GM06990 (cell line): ENCODE measurements at places on chromosomes 3 and 15.

DNA sequence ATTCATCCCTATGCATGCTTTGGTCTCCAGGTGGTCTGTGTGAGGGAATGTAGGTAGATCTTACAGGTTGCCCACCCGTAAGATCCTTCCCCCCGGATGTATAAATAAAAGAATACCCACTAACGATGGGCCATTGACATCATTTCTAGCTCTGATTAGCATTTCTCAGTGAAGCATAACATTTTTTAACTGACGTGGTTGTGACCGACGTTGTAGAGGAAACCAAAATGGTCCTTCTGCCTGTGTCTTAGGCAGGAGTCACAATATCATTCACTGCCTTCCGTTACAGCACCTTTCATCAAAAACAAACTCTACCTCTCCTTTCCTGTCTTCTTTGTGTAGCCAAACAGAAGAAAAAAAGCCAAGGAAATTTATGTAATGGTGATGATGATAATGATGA is 27.3 kb upstream of the UMPS start:
- no peak for DNase-seq

DNA sequence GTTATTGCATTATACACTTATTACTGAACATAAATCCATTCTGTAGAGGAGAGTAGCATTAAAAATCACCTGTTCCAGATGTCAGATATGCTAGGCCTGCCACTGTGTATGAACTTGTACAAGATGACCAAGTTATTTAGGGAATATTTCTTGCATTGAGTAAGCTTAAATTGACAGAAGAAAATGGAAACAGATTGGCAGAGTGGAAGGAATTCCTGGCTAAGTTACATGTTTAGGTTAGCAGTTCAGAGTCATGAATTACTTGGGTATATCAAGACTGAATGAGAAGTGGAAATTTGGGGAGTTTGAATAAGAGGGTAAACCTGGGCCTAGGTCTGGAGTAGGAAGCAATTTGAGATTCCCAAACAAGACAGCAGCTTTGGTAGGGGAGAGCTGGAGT is 44.6 kb downstream of the ARHGAP31 start:
- DNase-seq, result no peak

DNA sequence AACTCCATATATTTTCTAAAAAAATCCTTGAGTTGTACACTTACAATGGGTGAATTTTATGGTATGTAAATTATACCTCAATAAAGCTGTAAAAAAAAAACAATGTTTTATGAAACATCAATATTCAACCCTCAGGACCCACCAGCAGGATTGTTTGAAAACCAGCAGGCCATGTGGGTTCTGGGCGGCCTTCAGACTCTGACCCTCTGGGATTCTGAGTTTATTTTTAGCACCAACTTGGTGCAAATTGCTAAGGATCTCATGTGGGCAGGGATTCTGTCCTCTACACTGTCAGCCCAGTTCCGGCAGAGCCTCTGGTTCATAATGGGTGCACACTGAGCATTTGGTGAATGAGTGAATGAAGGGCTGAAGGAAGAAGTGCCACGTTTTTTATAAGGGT is 24.2 kb upstream of the TSEN2 start:
- no peak for DNase-seq

- DNase-seq, result no peak
Measured at GRCh38 chr3:24086617-24087404, 141.7 kb downstream of the NR1D2 start.

GRCh38 chr3:134317106-134317947 is 56.9 kb downstream of the AMOTL2 start:
- DNase-seq, result no peak

GRCh38 chr3:171807806-171808205 is 2.5 kb downstream of the PLD1 start:
- no peak for DNase-seq

- DNase-seq, result no peak
Measured at GRCh38 chr15:54722342-54722986, 474.3 kb downstream of the RSL24D1 start.

DNA sequence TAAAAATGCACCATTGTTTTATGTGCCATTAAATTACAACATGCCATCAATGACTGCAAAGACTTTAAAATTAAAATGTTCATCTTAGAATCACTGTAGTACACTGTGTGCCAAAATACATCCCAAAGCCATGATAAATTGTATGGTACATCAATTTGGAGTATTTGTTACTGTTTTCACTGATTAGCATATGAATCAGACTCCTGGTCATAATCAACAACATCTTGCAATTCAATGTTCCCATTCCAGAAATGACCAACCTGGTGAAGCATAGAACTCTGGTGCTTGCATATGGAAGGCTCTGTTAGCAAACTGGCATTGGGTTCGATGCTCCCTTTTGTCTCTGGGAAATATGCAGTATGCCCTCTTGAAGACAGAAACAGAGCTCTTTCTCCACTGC is 22.5 kb downstream of the LYSMD2 start:
- DNase-seq, result no peak

DNA sequence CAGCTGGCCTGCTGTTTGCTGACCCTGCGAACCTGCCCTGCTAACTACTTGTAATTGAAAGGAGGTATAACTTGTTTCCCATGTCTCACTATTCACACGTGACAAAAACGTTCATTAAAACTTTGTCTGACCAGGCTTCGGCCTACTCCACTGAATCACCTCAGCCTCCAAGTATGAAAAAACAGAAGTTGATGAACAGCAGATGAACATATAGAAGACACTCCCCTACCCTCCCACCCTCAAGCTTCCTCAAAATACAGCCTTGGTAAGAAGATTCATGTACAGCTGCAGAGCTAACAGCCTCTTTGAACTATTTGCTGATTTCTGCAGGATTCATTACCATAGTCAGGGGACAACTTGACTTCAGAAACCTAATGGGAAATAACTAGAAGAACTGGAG is 10.7 kb downstream of the RBM15B start:
- no peak for DNase-seq

GRCh38 chr3:182214416-182214815 is 502.7 kb downstream of the SOX2 start:
- DNase-seq, result no peak
